ENCODE measurements at places on chromosomes 16 and 17. TPM values are rescaled to one million over a fixed set of nuclear protein-coding genes. Genes with fewer than 3 reads are reported as not detected.

Gene ITGB4
- total RNA-seq: 8.0 TPM

Gene CBFA2T3
- total RNA-seq: not detected

Gene HBQ1
- not detected for total RNA-seq

- peak; percentile 50 for DNase-seq
Observed at GRCh38 chr17:4448197-4448980, 14.6 kb downstream of the SPNS3 start.

GRCh38 chr16:80896776-80897175, 92.4 kb upstream of the CDYL2 start:
- peak; percentile 47 for DNase-seq

DNA sequence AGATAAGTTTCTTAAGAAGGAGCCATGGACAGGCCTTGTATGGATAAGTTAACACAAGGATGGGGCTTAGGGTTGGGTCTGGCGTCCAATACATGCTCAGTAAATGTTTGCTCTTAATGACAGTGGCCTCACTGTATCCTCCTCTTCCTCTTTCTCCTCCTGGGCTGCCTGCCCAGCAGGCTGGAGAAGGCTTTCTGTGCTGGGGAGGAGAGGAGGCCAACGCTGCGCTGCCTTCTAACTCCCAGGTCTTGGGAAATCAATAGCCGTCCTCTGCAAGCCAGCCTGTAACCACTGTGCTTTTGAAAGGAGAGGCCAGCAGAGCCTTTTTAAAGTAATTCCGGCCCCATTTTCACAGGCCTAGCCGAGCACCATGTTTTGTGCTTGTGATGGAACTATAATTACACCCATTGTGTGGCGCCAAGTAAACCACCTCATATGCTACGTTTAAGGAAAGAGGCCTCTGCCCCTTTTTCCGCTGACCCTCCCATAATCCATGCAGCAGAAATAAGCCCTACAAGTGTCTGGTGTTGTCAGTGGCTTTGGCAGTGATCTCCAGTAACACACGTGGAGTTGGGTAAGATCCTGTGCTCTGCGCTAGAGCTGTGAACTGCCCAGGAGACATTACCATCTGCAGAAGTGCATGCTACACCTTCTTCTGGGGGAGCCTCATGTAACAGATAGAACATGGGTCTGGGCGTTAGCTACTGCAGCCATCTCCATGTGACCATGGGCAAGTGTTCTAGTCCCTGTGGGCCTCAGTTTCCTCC, 368.2 kb downstream of the SNX29 start:
- no peak for DNase-seq

DNA sequence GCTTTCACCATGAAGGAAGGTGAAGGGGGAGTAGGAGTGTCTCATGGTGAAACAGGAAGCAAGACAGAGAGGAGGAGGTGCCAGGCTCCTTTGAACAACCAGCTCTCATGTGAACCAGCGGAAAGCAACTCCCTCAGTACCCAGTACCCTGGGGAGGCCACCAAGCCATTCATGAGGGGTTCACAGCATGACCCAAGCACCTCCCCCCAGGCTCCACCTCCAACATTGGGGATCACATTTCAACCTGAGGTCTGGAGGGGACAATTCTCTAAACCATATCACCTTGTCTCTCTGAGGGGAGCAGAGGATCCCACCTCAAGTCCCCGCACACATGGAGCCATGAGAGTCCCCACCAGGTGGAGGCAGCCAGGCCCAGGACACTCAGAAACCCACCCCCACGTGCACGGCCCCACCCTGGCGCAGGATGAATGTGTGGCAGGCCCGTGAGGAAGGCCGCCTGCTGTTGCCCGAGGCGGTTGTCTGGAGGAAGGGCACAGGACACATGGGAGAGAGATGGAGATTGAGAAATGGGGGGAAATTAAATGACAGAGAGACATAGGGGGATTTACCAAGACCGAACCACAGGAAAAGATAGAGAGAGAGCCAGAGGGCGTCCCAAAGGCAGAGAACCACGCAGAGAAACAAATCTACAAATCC, 85.9 kb downstream of the TMEM132E start:
- DNase-seq: no peak

DNA sequence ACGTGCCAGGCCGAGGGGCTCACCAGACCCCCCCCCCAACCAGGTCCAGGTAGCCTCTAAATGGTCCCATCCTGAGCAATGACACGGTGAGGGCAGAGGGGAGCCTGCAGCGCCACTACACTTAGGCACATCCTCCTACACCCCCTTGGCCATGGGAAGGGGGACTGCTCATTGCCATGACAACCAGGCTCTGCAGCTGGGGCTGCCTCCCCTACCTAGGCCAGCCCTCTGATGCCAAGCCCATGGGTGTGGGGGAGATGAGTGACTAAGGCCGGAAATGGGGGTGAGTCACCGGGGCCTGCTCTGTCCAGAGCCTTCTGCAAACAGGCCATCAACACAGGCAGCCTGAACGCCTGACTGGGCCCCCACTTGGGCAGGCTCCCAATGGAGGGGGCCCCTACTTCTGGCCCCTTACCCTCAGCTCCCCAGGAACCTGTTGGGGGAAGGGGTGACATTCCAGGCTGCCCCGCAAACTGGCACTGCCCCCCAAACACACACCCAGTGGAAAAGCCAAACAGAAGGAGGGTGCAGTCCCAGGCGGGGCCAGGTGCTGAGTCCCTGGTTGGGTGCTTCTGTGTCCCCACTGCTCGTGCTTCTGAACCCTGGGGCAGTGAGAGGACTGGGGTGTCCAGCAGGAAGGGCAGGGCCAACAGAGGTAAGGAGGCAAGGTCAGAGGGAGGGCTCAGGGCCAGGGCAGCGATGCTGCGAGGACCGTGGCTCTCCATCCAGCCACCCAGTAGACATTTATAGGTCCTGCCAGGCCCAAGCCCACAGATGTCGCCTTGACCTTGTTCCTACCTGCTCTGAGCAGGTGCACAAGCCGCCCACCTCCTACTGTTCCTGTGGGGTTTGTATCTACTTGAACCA, 8.2 kb downstream of the PLCD3 start:
- DNase-seq: peak; percentile 92

DNA sequence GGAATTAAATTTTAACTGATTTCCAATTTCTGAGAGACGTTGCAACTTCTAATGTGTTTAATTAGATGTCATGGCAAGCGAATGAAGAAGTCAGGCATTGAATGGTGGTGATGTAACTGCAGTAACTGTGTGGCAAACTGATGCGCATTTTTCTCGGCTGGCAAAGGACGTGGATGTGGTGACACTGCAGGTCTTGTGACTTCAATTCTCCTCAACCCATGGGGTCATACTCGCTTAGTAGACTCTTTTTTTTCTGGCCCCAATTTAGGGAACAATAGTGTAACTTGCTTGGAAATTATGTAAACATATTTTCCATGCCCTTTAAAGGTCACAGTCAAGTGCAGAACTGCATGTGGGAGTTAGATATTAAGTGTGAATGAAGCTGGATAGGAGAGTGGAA, 1.9 kb upstream of the FAM20A start:
- no peak for DNase-seq

DNA sequence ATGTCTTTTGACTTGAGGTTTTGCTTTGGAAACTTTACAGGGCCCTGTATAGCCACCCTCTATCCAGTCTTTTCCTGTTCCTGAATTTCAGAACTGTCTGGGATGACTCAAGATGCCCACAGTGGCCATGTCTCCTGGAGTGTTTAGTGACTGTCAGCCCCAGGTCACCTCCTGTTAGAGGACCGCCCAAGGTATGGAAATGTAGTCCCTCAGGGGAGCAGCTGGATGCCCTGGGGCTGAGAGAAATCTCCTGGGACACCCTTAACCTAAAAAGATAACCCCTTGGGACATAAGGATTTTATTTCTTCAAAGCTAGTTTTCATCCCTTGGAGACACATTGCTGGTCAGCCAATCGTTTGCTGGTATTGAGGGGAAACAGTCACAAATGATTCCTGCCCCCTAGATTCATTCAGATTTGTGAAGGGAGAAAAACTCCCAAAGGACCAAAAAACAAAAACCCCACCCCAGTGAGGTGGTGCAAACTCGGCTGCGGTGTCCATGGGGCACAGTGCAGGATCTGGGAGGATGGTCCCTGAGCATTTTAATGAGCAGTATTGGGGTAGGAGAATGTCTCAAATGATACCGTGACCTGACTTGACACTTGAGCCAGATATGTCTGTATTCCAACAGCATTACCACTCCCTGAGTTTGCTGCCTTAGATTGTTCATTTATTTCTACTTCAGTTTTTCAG, 1.7 kb downstream of the ZNF267 start:
- peak; percentile 79 for DNase-seq

GRCh38 chr17:44556166-44556831, 985 bp upstream of the FZD2 start:
- peak; percentile 70 for DNase-seq

- DNase-seq: no peak
Observed at GRCh38 chr16:1152123-1152638, 725 bp upstream of the CACNA1H start.

DNA sequence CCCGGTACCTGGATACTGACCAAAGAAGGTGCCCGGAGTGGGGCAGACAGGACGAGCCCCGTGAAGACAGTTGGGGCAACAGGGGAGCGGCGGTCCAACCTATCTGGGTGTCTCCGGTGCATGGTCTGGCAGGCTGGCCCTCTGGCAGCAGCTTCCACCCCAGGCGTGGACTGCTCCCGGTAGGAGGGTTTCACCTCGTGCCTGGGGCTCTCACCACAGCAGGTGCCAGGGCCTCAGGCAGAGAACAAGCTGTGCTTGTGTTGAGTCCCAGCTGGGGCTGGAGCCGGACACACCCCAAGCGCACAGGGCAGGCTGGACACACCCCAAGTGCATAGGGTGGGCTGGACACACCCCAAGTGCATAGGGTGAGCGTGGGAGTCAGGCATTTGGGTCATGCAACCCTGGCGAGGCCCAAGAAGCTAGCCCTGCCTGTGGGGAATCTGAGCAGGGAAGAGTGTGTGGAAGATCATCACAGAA, 1.5 kb upstream of the FBXL16 start:
- no peak for DNase-seq

DNA sequence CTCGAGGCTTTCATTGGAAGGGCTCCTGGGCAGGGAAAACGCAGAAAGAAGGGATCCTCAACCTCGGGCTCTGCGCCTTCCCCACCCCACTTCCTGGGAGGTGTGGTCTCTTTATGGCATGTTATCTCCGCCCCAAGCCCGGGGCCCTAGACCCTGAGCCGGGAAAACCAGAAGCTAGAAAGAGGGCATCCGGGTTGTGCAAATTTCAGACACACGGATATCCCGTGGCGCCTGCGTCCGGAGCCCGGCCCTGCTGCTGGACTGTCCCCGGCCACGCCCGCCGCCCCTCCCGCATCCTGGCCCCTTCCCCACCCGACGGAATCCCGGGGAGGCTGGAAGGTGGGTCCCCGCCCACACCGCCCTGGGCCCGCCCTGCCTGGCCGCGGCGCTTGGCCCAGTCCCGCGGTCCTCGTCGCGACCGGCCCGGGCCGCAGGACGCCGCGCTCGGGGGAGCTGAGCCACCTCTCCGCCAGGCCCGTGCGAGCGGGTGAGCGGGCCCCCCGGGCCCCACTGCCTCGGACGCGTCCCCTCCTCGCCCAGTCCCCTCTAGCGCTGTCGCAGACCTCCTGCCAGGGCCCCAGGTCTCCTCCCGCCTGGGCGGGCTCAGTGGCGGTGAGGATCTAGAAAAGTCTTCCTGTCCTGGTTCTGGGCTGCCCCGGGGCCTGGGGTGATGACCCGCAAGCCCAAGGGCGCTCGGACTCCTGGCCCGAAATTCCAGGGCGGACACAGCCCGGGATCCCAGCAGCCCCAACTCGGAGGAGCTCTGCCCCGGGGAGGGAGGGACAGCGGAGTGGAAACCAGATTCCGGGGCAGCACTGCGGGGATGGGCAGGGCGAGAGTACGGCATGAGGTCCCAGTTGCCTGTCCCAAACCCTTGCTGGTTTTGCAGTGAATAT, at the start of gene SLC16A5:
Gene SLC16A5 (plus strand): TSS at position 397 of the 896 bp plus-strand sequence. CDS start 5,683 bp downstream, outside the sequence.
- no peak for DNase-seq

Data from M059J (cell line).